GM23338 (cell line): ENCODE measurements at places on chromosomes 3 and 15.

- peak overlapping the region; percentile 72 for H3K27ac ChIP-seq
- no peak overlapping the region for H3K4me3 ChIP-seq
- no peaks in the 10 kb centered on the region for H3K4me1 ChIP-seq
- H3K27me3 ChIP-seq = no peaks in the 10 kb centered on the region
- peaks cover 19% of the 10 kb centered on the region for H3K36me3 ChIP-seq
Measured at GRCh38 chr3:128804017-128804810, 75.2 kb upstream of the ACAD9 start.

DNA sequence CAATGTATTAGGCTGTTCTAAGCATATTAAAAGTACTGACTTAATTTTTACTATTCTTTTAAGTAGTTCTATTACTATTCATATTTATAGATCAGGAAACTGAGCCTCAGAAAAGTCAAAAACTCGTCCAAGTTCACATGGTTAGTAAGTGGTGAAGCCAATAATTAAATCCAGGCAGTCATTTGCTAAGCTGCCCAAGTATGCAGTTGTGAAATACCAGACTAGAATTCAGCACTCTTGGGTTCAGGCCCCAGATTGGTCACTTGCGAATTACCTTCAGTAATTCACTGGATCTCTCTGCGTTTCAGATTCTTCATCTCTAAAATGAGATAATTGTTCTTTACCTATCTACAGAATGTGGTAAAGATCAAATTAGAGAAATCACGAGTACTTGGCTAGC is 161.9 kb upstream of the CADPS start:
- H3K27ac ChIP-seq = no peak overlapping the region
- H3K4me1 ChIP-seq = no peaks in the 10 kb centered on the region
- H3K27me3 ChIP-seq = no peaks in the 10 kb centered on the region
- no peak overlapping the region for H3K4me3 ChIP-seq

DNA sequence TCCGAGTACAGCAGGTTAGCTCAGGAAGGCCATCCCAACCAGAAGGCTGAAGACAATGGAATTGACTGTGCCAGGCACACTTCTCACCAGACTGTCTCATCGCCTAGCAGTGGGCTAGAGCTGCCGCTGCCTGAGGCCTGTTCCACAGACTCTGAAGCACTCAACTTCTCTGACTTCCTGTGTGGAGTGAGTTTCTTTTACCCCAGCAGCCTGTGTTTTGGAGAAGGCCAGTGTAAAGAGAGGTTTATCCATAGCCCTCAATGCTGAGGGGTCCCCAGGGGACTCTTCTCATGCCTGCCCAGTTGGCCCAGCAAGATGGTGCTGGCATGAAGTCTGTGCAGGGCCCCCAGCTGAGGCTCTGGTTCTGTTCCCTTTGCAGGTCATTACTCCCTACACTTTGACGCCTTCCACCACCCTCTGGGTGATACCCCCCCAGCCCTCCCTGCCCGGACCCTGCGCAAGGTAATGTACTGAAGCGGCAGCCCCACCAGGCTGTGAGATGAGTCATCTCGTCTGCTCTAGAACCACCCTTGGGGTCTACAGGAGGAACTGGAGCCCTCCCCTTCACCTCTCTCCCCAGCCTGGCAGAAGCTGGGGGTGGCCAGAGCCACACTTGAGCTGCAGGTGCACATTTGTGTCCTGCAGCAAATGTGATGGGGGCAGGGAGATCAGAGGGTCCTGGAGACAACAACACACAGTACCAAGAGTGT is 5.2 kb upstream of the MANF start:
- no peak overlapping the region for H3K4me3 ChIP-seq
- no peak for DNase-seq
- no peak overlapping the region for H3K27ac ChIP-seq
- no peaks in the 10 kb centered on the region for H3K27me3 ChIP-seq
- H3K36me3 ChIP-seq = no peaks in the 10 kb centered on the region

GRCh38 chr15:61115679-61116078 is 113.4 kb downstream of the RORA start:
- H3K27me3 ChIP-seq = no peaks in the 10 kb centered on the region
- no peak overlapping the region for H3K4me3 ChIP-seq
- no peak overlapping the region for H3K27ac ChIP-seq
- H3K4me1 ChIP-seq = peaks cover 28% of the 10 kb centered on the region
- H3K36me3 ChIP-seq = no peaks in the 10 kb centered on the region
- no peak for DNase-seq

DNA sequence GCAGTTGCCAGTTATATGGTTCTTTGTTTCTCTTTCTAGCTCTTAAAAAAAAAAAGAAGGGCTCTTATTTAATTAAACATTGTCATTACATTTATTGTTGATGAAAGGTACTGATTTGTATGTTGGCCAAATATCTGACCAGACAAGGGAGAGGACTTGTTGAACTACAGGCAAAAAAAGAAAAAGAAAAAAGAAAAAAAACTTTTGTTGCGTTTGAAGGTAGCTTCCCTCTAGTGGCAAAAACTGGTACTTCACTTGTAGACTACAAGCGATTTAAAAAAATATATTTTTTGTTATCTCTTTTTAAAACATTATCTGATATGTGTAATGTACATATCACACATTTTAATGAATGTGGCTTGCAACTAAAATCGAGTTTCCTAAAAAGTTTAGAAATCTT is 280.6 kb downstream of the ROBO2 start:
- no peaks in the 10 kb centered on the region for H3K4me1 ChIP-seq
- H3K36me3 ChIP-seq = no peaks in the 10 kb centered on the region
- no peak overlapping the region for H3K27ac ChIP-seq

DNA sequence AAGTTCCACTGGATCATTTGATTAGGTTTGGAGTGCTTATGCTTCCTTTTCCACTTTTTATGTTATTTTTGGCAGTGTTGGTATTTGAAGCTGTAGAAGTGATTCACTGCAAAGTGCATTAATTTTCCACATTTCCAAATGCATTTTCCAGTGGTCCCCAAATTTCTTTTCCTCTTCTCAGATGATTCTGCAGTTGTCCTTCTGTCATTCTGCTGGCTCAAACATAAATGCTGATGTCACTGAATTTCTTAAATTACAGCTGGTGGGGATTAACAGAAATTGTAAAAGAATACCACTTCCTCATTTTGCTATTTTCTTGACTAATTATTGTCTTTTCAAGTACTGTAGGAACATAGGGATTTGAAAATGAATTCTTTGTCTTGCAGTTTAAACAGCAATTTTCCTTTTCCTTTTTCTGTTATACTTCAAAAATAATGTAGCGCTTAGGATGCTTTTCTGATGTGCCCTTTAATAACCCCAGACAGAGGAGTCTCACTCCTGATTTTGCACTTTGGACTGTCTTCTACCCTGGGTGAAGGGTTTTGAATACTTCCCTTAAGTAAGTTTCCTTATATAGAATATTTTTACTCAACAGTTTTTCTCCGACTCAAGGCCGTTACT is 25.0 kb downstream of the MITF start:
- DNase-seq = no peak
- no peaks in the 10 kb centered on the region for H3K4me1 ChIP-seq
- H3K27ac ChIP-seq = no peak overlapping the region
- H3K4me3 ChIP-seq = no peak overlapping the region
- H3K27me3 ChIP-seq = no peaks in the 10 kb centered on the region

DNA sequence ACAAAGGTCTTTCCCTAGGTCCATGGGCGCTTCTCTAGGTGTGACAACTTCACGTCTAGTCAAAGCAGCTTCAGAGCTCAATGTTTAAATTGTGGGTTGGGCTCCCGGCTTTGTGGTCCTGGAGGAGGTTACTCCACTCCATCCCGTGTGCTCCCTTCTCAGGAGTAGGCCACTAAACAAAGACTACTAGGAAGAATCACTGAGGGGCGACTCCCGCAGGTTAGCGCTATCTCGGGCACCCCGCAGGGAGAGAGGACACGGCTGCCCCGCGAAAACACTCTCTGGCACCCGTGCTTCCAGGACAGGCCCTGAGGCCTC is 500 bp downstream of the PARP6 start:
- H3K27me3 ChIP-seq = no peaks in the 10 kb centered on the region
- no peaks in the 10 kb centered on the region for H3K36me3 ChIP-seq

DNA sequence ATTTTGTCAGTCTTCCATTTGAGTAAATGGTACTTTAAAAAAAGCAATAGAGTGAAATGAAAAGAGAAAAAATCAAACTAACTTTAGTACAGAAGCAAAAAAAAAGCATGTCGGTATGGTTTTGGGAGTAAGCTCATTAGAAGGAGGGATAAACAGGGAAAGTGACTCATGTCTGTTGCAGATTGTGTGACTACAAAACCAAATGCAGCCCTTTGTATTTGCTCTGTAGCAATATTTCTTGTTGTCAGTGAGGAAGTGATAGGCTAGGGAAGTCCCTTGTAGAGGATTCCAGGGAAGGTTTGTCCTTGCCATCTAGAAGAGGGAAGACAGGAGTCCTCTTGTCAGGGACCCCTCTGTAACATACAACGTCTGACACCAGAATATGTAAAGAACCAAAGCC is 150.5 kb upstream of the POU1F1 start:
- H3K27ac ChIP-seq = no peak overlapping the region
- no peaks in the 10 kb centered on the region for H3K27me3 ChIP-seq
- H3K4me3 ChIP-seq = no peak overlapping the region
- H3K36me3 ChIP-seq = no peaks in the 10 kb centered on the region
- H3K4me1 ChIP-seq = no peaks in the 10 kb centered on the region

- peak overlapping the region; percentile 76 for H3K27ac ChIP-seq
- no peak overlapping the region for H3K4me3 ChIP-seq
- H3K4me1 ChIP-seq = peaks cover 50% of the 10 kb centered on the region
- no peaks in the 10 kb centered on the region for H3K36me3 ChIP-seq
- DNase-seq = no peak
Measured at GRCh38 chr3:172159376-172159775, 120.0 kb downstream of the FNDC3B start.

GRCh38 chr3:45417930-45418847 is 29.8 kb downstream of the LARS2 start:
- no peaks in the 10 kb centered on the region for H3K4me1 ChIP-seq
- H3K36me3 ChIP-seq = peaks cover 10% of the 10 kb centered on the region; the same call in 1 of the 2 replicates
- no peak overlapping the region for H3K27ac ChIP-seq
- H3K4me3 ChIP-seq = no peak overlapping the region
- no peak for DNase-seq

DNA sequence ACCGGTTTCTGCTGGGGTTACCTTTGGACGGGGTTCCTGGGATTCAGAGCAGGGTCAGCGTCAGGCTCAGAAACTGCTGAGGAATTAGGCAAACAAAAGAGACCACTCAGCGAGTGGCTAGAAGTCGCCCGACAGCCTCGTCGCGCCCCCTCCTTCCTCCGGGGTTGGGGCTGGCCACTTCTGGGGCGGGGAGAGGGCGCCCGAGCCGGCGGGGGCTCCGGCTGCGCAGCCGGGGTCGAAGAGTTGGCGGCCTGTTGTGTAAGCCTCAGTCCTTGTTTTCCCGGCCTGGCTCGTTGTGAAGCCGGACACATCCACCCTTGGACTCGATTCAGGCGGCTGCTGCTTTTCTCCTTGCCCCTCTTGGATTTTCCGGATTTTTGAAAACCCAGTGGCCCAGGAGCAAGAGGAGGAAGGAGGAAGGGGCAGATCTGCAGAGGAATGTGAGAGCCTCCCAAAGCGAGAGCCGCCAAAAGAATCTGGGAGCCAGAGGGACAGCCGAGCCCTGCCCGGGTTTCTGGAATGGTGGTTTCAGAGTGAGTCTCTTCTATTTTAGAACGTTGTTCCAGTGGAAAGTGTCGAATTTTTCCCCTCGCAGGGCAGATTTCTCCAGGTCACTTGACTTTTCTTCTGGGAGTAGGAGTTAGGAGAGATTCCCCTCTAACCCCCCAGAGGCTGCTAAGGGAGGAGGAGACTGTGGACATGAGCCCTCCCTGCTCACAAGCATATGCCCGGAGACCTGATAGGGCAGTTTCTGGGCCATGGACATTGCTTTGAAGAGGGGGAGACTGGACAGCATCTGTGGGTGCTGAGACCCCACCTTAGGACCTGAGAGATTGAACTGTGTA is 666 bp downstream of the SNX33 start:
- peak overlapping the region; percentile 96 for H3K4me3 ChIP-seq
- peak; percentile 82 for DNase-seq
- H3K27ac ChIP-seq = peak overlapping the region; percentile 99
- H3K4me1 ChIP-seq = peaks cover 27% of the 10 kb centered on the region
- H3K27me3 ChIP-seq = peaks cover 17% of the 10 kb centered on the region

DNA sequence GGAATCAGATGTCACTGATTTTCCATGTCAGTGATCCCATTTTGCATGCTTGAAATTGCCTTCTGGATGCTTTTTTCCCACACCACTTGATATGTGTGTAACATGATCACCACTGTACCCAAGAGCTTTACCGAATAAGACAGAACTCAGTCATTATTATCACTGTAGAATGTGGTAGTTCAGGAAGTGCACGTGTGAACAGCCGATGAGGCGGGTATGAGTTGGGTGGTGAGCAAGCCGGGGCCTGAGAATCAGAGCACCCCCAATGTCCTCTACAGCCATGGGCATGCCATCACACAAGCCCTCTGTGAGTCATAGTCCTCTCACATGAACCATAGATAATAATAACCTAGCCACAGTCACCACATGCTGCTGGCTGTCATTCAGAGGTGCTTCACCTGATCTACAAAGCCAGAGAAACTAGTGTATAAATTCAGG is 470.8 kb downstream of the SOX2 start:
- H3K4me1 ChIP-seq = peaks cover 51% of the 10 kb centered on the region
- H3K27me3 ChIP-seq = no peaks in the 10 kb centered on the region
- H3K27ac ChIP-seq = no peak overlapping the region
- H3K4me3 ChIP-seq = no peak overlapping the region
- no peak for DNase-seq

GRCh38 chr3:122443090-122443489 is 27.2 kb upstream of the WDR5B start:
- H3K27me3 ChIP-seq = no peaks in the 10 kb centered on the region
- H3K27ac ChIP-seq = peak overlapping the region; percentile 88
- peak overlapping the region; percentile 31 for H3K4me3 ChIP-seq
- H3K4me1 ChIP-seq = peaks cover 14% of the 10 kb centered on the region
- peak; percentile 94 for DNase-seq

- H3K36me3 ChIP-seq = no peaks in the 10 kb centered on the region
- no peak overlapping the region for H3K27ac ChIP-seq
- no peaks in the 10 kb centered on the region for H3K27me3 ChIP-seq
- DNase-seq = no peak
Measured at GRCh38 chr3:151331696-151332095, 2.3 kb upstream of the P2RY13 start.

GRCh38 chr3:43774799-43775198 is 84.1 kb downstream of the ABHD5 start:
- H3K36me3 ChIP-seq = no peaks in the 10 kb centered on the region
- DNase-seq = no peak
- no peaks in the 10 kb centered on the region for H3K27me3 ChIP-seq
- H3K27ac ChIP-seq = no peak overlapping the region
- no peak overlapping the region for H3K4me3 ChIP-seq

DNA sequence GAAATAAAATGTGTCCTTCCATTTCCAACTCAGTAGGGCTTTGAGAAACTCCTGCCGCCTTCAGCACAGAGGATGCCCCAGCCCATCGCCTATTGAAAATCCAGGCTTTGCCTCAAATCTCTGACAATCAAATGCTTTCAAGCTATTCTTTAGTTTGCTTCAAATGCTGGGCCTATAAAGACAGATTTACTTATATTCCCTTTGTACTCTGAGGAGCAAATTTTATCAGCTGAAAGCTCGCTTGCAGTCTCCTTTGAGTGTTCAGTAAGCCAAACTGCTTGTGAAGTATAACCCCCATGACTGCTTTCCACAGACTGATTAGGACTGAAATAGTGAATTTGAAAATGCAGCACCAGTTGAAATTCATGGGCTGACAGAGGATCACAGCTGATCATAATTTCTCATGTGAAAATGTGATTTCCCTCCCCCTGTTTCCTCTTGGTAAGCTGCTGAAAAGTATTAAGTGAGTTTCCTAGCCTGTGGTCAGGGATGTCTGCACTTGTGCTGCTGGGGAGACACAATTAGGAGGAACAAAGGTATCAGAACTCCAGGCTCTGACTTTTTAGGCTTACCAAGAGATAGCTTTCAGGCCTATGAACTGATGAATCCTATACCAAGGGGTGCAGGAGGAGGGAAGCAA is 563.4 kb upstream of the TGFBR2 start:
- peak; percentile 1 for DNase-seq
- no peaks in the 10 kb centered on the region for H3K27me3 ChIP-seq
- no peak overlapping the region for H3K4me3 ChIP-seq
- H3K4me1 ChIP-seq = peaks cover 21% of the 10 kb centered on the region
- no peaks in the 10 kb centered on the region for H3K36me3 ChIP-seq
